CD4-positive, alpha-beta memory T cell (primary cell): ENCODE measurements at places on chromosomes 2 and 18.

DNA sequence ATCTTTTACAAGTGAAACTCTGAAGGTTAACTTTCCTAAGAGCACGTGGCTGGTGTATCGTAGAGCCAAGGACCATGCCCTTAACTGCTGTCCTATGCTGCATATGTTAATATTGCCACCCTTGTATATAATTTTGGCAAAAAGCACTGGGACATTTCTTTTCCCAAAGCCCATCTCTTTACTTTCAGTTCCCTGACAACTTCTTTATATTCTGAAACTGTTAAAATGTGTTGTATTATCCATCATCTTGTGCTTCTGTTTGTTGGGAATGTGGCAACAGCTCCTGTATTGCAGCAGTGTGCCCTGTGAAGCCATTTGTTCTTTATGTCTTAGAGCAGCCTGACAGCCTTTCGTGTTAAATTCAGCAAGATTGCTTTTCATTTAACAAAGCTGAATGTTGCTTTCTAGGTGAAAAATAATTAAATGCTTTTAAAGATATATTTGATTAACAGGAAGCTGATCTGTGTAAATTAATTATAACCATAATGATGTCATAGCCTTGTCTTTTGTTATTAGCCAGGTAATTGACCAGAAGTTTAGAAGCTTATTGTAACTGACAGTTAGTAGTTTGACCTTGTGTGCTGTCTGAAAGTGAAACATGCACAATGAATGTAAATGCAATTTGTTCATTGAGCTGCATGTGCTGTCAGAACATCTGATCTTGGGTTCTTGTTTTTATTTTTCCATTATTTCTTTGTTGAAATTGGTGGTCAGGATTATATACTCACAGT is 9.7 kb downstream of the RHBDD1 start:
- DNase-seq, result no peak

GRCh38 chr2:218187296-218188015 is 20.7 kb upstream of the CXCR1 start:
- no peak for DNase-seq

- DNase-seq, result no peak
Observed at GRCh38 chr2:178529194-178529593, 48.9 kb downstream of the PLEKHA3 start.

GRCh38 chr2:239292531-239292930 is 108.3 kb downstream of the HDAC4 start:
- no peak for DNase-seq

- no peak for DNase-seq
Observed at GRCh38 chr18:2147476-2148230, 423.7 kb downstream of the METTL4 start.

DNA sequence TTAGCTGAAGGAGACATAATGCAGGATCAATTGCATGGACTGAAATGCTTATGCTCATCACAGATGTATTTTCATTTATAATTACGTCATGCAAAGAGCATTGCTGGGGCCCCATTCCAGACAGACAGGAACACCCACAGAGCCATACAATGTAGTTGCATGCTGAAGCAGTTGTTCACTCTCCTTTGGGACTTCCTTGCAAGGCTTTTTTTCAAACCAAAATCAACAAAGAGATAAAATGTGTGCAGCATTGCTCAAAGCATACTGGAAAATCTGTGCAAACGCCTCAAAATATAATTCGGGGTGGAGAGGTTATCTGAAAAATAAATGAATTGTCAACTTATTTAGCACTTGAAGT is 463.2 kb downstream of the CDH2 start:
- no peak for DNase-seq
